Psoas muscle (tissue), 8 donors: ENCODE measurements at places on chromosomes 1 and 21. TPM values are rescaled to one million over a fixed set of nuclear protein-coding genes. Genes with fewer than 3 reads are reported as not detected.
A peak's percentile ranks its signal among the peaks of the same experiment; 100 is the strongest.

DNA sequence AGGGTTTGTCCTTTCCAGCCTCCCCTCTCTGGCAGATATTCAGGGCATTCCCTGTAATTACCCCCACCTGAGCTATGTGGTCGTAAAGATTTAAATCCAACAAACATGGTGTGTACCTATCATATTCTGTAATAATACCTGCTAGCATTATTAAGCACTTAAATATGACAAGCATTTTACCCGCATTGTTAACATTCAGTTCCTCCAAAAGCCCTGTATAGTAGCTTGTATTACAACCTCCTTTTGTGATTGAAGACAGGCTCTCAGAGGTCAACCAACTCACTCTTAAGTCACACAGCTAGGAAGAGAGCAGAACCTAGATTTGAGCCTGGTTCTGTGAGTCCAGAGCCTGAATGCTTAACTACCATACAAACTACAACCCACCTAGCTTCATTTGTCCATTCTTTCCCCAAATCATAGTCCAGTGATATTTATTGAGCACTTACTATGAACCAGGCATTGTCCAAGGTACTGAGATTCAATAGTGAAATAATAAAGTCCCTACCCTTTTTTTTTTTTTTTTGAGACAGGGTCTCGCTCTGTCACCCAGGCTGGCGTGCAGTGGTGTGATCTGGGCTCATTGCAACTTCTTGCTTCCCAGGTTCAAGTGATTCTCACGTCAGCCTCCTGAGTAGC, 13.8 kb upstream of the KDM4A start:
- no peak for DNase-seq

PADI3 gene
- not detected for total RNA-seq

ACTL8 gene
- total RNA-seq: not detected

DNA sequence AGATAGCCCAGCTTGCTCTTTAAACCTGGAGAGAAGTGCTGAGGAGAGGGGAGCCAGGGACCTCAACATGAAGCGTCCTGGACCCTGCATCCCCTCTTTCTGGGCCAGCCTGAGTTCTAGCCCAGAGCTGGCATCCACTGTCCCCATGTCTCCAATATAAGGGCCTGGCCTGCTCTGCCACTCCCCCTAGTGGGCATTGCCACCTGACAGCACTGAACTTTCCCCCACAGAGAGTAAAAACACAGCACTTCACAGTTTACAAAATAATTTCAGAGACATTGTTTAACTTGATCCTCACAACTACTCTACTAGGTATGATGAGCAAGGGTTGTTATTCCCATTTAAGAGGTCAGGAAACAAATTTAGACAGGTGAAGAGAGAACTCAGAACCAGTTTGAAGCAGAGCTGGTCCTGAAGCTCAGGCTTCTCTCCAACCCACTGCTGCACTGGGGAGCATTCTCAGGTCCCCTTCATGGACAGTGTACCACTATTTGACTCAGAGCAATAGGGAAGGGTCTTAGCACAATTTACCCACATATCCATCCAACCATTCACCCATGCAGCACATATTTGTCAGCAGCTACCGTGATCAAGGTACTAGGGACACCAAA, 151.2 kb downstream of the DMRTA2 start:
- peak; percentile 26 for DNase-seq

- DNase-seq: no peak
Observed at GRCh38 chr1:70429219-70429618, 18.2 kb downstream of the CTH start.

DNA sequence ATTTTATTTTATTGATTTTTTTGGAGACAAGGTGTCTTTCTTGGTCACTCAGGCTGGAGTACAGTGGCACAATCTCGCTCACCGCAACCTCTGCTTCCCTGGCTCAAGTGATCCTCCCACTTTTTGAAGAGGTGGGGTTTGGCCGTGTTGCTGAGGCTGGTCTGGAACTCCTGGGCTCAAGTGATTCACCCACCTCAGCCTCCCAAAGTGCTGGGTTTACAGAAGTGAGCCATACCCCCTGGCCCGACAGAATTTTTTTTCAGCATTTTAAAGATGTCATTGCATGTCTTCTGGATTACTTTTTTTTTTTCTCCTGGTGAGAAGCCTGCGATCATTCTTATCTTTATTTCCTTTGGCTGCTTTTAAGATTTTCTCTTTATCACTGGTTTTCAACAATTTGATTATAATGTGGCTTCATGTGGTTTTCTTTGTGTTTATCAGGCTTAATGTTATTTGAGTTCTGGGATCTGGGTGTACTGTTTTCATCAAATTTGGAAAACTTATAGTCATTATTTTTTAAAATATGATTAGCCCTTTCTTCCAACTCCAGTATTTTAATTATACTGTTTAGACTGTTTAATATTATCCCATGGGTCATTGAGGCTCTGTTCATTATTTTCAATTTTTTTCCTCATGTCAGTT, 23.1 kb upstream of the PTBP2 start:
- no peak for DNase-seq

GRCh38 chr1:180558664-180559063, at the start of gene OVAAL:
OVAAL (plus strand) TSS chr1:180558964.
- DNase-seq: no peak

GRCh38 chr1:241834733-241835377, 13.1 kb upstream of the EXO1 start:
- no peak for DNase-seq

DNA sequence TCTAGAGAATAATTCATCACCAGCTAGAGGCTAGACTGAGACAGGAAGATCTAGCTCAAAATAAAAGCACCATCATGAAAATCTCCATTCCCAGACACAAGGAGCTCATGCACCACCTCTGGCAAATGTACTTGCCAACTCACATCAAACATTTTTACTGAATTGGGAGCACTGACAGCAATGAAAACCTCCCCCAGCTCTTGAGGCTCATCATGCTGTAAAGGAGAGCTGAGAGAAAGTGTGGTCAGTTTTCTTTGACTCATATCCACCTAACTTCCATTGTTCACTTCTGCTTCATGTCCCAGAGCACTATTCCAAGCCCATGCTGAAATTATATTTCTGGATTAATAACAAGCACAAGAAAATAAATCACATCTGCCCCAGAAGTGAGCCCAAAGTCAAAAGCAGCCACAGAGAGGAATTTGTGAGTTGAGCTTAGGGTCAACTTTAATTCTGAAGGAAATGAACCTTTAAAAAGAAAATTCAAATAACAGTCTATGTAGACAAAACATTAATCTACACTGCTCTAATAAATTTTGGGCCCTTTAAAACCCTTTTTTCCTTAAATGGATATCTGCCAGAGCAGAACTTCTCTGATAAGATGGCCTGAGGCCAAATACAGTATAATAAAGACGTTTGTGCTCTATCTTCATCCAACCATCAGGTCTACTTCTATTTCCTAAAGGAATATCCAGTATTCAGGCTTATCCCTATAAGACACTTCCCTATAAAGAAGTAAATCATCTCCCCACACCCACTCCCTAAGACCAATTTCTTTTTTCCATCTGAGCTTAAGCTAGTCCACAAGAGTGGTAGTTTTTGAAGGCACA, 85.9 kb upstream of the ADAM30 start:
- DNase-seq: no peak

ATP1A2 gene
- 1,040 TPM for total RNA-seq
